ENCODE measurements at places on chromosomes 7 and 10. TPM values are rescaled to one million over a fixed set of nuclear protein-coding genes. Genes with fewer than 3 reads are reported as not detected.

Gene INHBA
- not detected for polyA plus RNA-seq

Gene SSMEM1
- not detected for polyA plus RNA-seq

Gene CH25H
- polyA plus RNA-seq: 0.46 TPM

Gene PITX3
- polyA plus RNA-seq: not detected

Gene HTR5A
- not detected for polyA plus RNA-seq

Gene GOLGA7B
- 1.7 TPM for polyA plus RNA-seq

Gene PRLHR
- not detected for polyA plus RNA-seq

Gene UNCX
- not detected for polyA plus RNA-seq

Gene GSTO1
- 207 TPM for polyA plus RNA-seq

Gene SRRM3
- not detected for polyA plus RNA-seq

Gene MASTL
- polyA plus RNA-seq: 2.5 TPM

Gene TLL2
- polyA plus RNA-seq: not detected

Gene FOXI2
- polyA plus RNA-seq: not detected

Gene TACR2
- not detected for polyA plus RNA-seq

Gene H2BK1
- not detected for polyA plus RNA-seq

Gene TFPI2
- not detected for polyA plus RNA-seq

Gene GSTO2
- polyA plus RNA-seq: 0.94 TPM

Gene RELN
- not detected for polyA plus RNA-seq

Gene PPP1R17
- not detected for polyA plus RNA-seq

Gene DPCD
- 1.4 TPM for polyA plus RNA-seq

Gene RGR
- not detected for polyA plus RNA-seq

Gene NPSR1
- not detected for polyA plus RNA-seq

Gene JCAD
- polyA plus RNA-seq: not detected

Gene PDIA4
- 125 TPM for polyA plus RNA-seq

Gene ZNF775
- polyA plus RNA-seq: 7.6 TPM

Gene ING3
- 29.7 TPM for polyA plus RNA-seq

Gene BUD31
- 163 TPM for polyA plus RNA-seq

Gene HOGA1
- polyA plus RNA-seq: not detected

Gene TRIL
- polyA plus RNA-seq: not detected

Gene NSUN5
- polyA plus RNA-seq: 47.7 TPM

Gene BTBD16
- 0.09 TPM for polyA plus RNA-seq

Gene UPF2
- 21.1 TPM for polyA plus RNA-seq

Gene PIP
- not detected for polyA plus RNA-seq

Gene NPFFR1
- polyA plus RNA-seq: not detected

Gene MALRD1
- polyA plus RNA-seq: not detected

Gene MYL7
- polyA plus RNA-seq: not detected

Gene TDRD1
- polyA plus RNA-seq: not detected
